ENCODE measurements at places on chromosomes 1 and 21. TPM values are rescaled to one million over a fixed set of nuclear protein-coding genes. Genes with fewer than 3 reads are reported as not detected.

The TRIM67 gene
- total RNA-seq, result not detected

The ERG gene
- total RNA-seq, result not detected

The LRRC71 gene
- not detected for total RNA-seq

The SYT14 gene
- total RNA-seq, result 8.9 TPM

The HNRNPU gene
- total RNA-seq, result 856 TPM

DNA sequence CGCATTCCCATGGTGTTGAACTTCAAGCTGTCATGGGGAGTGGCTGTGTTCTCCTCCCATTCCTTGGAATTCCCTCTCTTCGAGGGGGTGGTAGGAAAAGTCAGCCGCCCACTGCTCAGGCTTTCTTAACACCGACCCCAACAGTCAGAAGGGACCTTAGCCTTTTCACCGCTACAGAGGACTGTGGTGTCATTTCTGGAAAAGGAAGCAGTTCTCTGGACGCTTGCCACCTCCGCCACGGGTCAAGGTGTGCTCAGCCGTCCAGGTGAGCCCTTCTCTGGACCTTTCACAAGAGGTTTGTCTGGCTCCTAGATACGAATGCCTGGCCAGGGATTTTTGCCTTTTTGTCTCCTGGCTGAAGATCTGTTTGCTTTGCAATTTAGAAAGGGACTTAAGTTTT lies 31.8 kb downstream of the CLIC6 start:
- DNase-seq, result no peak

GRCh38 chr1:59692591-59692990 lies 122.2 kb upstream of the HOOK1 start:
- no peak for DNase-seq

DNA sequence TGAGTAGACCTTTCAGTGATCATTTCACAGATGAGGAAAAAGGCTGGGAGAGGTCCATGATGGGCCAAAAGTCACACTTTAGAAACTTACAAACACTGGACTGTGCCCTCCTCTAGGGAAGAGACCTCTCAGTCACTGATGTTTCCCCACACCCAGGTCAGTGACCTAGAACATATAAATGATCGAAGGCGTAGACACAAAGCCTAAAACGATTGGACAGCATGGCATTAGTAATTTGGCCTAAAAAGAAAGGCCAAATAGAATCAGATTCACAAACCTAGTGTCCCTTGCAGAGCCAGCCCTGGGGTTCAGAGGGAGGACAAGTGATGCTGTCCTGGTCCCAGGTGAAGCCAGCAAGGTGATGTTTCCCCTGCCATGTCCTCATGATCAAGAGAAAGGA lies 27.7 kb downstream of the TRABD2B start:
- no peak for DNase-seq

- no peak for DNase-seq
Measured at GRCh38 chr21:29887313-29888009, 52.3 kb downstream of the GRIK1 start.

GRCh38 chr1:162656266-162656665 lies 24.0 kb downstream of the DDR2 start:
- no peak for DNase-seq

DNA sequence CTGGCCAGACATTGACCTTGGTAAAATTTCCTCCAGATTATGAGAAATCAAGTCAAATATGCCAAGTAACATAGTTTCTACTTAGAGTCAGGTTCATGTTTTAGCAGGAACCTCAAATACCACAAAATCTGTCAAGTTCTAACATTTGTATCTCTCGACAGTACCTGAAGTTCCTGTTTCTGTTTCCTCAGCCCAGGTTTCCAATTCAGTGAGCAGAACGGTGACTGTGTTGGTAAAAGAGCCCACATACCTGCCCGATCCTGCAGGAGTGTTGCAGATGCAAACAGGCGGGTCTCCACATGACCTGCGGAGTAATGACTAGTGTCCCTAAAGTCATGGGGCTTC lies 57.9 kb upstream of the LGALS8 start:
- DNase-seq, result no peak

- no peak for DNase-seq
Measured at GRCh38 chr1:16198444-16199156, 13.9 kb downstream of the ARHGEF19 start.

- DNase-seq, result no peak
Measured at GRCh38 chr1:2411801-2412394, 466 bp downstream of the PEX10 start.

DNA sequence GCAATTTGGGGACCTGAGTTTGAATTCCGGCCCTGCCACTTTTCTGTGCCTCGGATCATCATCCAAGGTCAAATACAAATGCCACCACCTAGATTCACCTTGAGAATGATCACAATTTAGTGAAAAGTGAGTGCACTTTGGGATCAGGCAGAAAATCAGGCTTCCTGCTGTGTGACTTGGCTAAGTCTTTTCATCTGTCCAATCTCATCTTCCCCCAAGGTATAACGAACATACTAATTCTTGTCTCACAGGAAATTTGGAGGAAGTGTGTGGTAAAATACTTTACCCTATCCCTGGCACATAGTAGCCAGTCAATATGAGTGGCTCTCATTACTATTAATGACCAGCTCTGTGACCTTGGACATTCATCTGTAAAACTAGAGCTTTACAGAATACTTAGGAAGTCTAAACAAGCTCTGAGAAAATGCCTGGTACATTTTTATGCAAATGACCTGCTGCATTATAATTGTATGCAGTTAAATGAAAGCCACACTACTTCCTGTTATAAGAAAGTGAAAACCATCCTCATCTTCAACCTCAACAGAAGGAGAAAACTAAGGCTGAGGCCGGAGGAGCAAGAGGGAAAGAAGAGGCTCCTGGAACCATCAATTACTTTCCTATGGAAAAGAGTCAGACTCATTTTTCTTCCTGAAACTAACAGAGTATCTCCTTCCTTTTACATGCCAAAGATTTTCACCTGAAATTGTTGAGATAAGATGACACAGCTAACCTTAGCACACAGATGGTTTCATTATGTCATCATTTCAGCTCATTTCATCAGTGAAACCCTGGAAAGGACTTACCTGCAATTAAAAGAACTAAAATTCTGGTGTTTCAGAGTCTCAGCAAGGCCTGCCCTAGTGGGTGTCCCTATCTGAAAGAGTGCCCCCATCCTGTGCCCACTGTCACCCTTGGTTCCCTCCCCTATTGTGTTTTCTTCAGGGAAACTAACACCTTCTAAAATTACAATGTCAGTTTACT lies 32.6 kb upstream of the RGS8 start:
- DNase-seq, result no peak

GRCh38 chr1:180916012-180916770 lies 3.5 kb downstream of the KIAA1614 start:
- no peak for DNase-seq

Data from neural progenitor cell (in vitro differentiated cells).